ENCODE measurements at places on chromosomes 12 and 14. TPM values are rescaled to one million over a fixed set of nuclear protein-coding genes. Genes with fewer than 3 reads are reported as not detected.

The DNAH10 gene
- total RNA-seq = 0.16 TPM

The FBLN5 gene
- 156 TPM for total RNA-seq

The TRPV4 gene
- total RNA-seq = 1.1 TPM

The CMTM5 gene
- not detected for total RNA-seq

The INHBC gene
- total RNA-seq = not detected

The SPSB2 gene
- 5.7 TPM for total RNA-seq

The ANG gene
- total RNA-seq = 75.0 TPM

The SERPINA9 gene
- total RNA-seq = not detected

The KRT74 gene
- not detected for total RNA-seq

The CIDEB gene
- 5.2 TPM for total RNA-seq

The PPP4R4 gene
- 3.4 TPM for total RNA-seq

The GLIPR1 gene
- total RNA-seq = 8.9 TPM

The PKP2 gene
- 46.7 TPM for total RNA-seq

The PRPH gene
- total RNA-seq = not detected

The NGB gene
- total RNA-seq = not detected

The ENO2 gene
- total RNA-seq = 5.5 TPM

The TCL1B gene
- not detected for total RNA-seq

The GPR68 gene
- total RNA-seq = 0.98 TPM

The SLC6A12 gene
- 0.38 TPM for total RNA-seq

The CLEC7A gene
- 87.5 TPM for total RNA-seq

The SPX gene
- 8.5 TPM for total RNA-seq

The ARHGEF40 gene
- total RNA-seq = 32.3 TPM

The BEST3 gene
- total RNA-seq = not detected

The PHETA1 gene
- 14.1 TPM for total RNA-seq

The NOP9 gene
- 19.4 TPM for total RNA-seq
